ENCODE measurements at places on chromosomes 16 and 17.

GRCh38 chr17:34472363-34472762, 107.0 kb upstream of the TMEM132E start:
- DNase-seq: no peak

GRCh38 chr17:61450641-61451537, 1.3 kb upstream of the TBX4 start:
- no peak for DNase-seq

- DNase-seq: no peak
Measured at GRCh38 chr16:15961060-15961511, 11.7 kb downstream of the ABCC1 start.

GRCh38 chr16:55376567-55377167, 52.7 kb downstream of the IRX6 start:
- no peak for DNase-seq

GRCh38 chr17:49327835-49328784, 33.9 kb downstream of the ZNF652 start:
- DNase-seq: no peak

- no peak for DNase-seq
Measured at GRCh38 chr17:48577330-48577945, 712 bp downstream of the HOXB4 start.

- DNase-seq: no peak
Measured at GRCh38 chr16:50573947-50574744, 25.9 kb downstream of the NKD1 start.

DNA sequence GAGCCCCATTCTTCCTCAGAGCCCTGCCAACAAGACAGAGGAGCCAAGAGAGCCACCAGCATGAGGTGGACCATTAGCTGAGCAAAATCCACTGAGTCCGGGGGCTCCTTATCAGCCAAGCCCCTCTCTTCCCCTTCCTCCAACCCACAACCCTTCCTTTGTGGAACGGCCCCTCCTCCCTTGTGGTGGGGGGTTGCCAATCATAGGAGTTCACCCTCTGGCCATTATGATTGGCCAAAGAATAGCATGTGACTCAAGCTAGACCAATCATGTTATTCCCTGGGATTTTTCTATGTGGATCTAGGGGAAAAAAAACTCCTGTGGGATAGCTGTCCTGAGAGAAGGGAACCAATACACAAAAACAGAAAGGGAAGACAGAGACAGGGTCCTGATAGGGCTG, 120.5 kb downstream of the C16orf95 start:
- no peak for DNase-seq
